ENCODE measurements at places on chromosomes 2 and 18.

GRCh38 chr2:27225526-27225925, 8.4 kb downstream of the CAD start:
- no peak for DNase-seq

- DNase-seq: peak; percentile 37
Observed at GRCh38 chr2:120174963-120175581, 48.1 kb downstream of the TMEM185B start.

DNA sequence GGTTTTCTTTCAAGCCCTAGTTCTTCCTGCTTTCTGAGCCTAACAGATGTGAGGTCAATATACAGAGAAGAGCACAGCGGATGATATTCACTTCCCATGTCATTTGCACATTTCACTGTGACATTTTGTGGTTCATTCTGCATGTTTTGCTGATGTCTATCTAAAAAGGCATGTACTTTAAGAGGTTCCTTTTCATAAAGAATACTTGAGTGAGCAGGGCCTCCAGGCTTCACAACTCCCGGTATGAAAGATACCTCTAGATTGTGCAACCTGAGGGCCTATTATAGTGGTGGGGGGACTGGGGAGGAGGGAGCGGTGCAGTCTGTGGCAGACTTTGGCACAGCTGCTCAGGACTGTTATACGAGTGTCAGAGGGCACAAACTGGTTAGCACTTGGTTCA, 54.6 kb downstream of the CPO start:
- no peak for DNase-seq

DNA sequence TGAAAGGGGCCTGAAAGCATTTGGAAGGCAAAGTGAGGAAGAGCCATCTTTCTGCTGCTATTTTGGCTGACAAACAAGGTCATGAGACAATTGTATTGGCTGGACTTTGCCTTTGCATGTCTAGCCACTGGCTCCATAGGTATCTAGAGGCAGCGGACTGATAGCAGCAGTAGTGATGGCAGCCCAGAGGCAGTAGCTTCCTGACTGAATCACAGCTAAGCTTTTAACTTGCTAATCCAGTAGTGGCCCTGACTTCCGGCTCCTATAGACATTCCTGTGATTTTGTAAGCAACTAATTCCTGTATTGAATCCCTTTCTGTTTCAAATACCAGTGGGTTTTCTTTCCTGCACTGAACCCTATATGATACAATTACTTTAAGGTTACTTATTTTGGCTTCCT, 69.8 kb upstream of the PDE1A start:
- DNase-seq: no peak

DNA sequence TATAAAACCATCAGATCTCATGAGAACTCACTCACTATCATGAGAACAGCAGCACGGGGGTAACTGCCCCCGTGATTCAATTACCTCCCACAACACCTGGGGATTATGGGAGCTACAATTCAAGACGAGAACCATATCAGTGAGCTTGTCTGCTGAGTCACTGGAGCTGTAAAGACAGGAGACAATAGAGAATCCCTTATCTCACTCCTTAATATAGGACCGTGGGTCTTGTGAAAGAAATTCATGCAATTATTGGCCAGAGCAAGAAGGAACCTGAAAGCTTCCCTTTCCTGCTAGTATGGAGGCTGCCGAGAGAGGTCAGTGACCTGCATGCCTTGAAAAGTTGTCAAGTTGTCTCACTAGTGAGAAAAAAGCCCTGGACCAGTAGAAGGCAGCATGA, 9.5 kb upstream of the TNFAIP6 start:
- DNase-seq: no peak

DNA sequence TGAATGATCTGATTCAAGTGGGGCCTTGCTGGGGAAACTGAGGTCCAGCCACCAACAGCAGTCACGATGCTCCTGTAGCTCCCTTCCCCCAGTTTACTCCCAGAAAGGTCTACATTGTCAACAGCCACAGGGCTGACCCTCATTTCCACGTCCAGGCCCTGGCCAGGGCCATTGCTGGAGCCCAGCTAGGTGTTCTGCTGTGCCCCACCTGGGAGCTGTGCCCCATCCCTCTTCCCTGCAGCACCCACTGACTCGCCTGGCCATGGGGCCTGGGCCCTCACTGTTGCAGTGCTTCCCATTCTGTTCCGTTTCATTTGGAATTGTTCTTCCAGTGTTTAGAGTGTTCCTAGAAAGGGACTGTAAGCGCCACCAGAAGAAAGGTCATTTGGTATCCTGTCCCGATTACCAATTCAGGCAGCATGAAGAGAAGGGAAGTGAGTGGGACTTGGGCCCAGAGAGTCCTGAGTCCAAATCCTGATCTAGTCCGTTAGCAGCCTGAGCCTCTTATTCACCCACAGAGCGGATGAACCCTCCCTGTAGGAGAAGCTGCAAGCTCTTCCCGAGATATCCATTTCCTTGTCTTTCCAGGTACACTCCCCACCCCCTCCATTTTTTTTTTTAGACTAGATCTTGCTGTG, 73.1 kb upstream of the HPCAL1 start:
- no peak for DNase-seq

- no peak for DNase-seq
Observed at GRCh38 chr18:45207328-45207727, 407.9 kb upstream of the SLC14A2 start.

DNA sequence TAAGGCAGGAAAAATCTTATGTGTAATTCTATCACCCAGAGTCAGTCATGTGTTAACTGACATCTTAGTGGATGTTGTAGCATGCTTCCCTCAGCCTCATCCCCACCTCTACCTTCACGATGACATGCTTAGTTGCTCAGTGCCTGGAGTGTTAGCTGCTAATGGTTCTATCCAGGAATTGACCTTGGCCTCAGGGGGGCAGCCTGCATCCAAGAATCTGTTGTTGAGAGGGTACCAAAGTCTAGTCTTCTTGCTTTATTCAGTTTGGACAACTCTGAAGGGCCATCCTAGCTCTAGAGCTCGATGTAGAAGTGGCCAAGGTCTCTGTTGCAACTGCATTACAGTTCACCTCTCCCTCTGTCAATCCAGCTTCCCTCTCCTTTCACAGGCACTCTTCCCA, 61.2 kb downstream of the ACYP2 start:
- no peak for DNase-seq

DNA sequence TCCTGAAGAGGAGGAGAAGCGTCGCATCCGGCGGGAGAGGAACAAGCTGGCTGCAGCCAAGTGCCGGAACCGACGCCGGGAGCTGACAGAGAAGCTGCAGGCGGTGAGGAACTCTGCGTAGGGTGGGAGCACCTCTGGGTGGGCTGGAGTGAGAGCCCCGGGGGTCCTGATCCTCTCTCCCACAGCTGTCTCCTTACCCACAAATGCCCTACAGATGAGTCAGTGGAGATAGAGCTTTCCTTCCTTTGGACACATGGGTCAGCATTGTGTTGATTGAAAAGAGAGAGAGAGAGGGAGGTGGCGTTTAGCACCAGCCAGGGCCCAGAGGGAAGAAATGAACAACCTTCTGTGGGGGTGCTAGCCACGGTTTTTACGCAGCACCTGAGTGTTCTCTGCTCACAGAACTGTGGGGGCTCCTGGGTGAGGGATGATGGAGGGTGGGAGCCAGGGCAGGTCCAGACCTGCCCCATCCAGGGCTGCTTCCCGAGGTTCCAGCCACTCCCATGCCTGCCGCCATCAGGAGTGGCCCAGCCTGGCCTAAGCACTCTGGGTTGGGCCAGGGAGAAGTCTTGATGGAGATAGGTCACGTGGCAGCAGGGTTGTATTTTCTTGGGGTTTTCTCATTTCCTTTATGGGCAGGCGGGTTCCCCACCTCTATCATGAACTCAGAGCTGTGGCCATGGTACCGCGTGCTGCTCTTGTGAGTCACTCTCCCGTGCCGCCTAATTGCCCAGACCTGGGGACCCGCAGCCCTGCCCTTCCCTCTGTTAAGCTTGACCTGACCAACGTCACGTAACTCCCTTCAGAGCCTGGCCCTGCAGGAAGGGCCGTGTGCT, 16.3 kb downstream of the FOSL2 start:
- DNase-seq: peak; percentile 80

- no peak for DNase-seq
Observed at GRCh38 chr18:7980136-7980535, 413.0 kb downstream of the PTPRM start.

GRCh38 chr2:51650769-51651168, 618.8 kb upstream of the NRXN1 start:
- DNase-seq: no peak

DNA sequence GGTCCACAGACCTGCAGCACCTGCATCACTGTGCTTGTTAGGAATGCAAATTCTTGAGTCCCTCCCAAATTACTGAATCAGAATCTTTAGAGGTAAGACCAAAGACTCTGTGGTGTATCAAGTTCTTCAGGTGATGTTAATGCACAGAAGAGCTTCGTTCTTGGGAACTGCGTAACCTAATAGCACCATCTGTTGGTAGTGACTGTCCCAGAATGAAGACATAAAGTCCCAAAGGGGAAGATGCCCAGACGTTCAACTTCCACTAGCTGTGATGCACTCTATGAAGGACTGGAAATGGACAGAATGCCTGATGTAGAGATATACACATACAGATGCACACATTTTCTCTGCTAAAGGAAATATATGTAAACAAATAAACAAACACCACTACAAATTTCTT, 576.0 kb downstream of the LRP1B start:
- DNase-seq: no peak

GRCh38 chr2:189553504-189554088, 27.0 kb downstream of the SLC40A1 start:
- no peak for DNase-seq

GRCh38 chr18:32391126-32391525, 79.6 kb downstream of the GAREM1 start:
- no peak for DNase-seq
